Naive B cell (primary cell): ENCODE measurements at places on chromosomes 3 and 15.

DNA sequence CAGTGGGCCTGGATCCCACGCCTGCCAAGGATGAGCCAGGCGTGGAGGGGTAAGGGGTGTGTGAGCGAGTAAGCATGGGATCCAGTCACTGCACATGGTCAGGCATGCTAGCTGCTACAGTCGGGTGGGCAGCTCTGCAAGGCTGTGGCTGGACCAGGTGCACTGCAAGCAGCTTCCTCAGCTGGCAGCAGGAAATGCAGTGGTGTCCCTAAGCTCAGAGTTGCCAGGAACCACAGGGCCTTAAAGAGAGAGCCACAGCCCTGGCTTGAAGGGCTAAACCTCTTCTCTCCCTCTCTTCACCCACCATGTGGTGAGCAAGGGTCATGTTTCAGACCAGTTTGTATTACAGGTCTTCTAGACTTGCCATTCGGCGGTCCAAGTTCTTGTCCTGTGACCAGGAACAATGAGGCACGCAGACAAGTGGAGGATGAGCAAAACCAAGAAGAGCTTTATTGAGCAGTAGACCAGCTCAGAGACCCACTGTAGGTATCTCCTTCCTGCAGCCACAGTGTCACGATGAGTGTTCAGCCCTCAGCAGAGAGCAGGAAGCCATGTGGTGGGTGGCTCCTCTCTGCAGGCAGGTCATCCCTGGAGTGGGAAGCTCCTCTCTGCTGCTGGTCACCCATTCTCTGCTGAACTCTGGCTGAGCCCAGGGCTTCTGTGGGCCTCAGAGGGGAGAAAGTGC lies 511.9 kb downstream of the PYDC2 start:
- no peak for DNase-seq

GRCh38 chr15:53535886-53536285 lies 223.6 kb downstream of the WDR72 start:
- DNase-seq = no peak

DNA sequence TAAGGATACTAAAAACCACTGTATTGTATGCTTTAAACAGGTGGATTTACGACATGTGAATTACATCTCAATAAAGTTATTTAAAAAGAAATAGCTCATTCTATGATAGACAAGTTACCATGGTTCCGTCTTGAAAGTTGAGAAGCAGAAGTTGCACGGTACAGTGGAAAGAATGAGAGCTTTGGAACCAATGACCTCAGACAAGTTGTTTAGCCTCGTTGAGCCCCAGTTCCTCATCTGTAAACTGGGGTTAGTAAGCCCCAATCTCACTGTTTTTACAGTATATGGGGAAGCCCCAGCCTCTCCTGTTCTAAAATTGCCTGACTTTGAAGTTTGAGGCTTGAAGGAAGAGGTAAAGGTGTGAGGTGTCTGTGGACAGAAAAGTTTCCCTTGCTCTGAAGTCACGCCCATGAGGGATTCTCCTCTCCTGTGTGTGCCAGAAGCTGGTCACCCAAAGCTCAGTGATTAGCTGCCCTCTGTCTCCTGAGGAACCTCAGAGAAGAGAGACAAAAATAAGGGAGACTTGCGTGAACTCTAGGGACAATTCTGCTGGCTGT lies 10.0 kb downstream of the CRYGS start:
- peak; percentile 87 for DNase-seq

GRCh38 chr3:121545049-121545573 lies 677 bp downstream of the POLQ start:
- no peak for DNase-seq

DNA sequence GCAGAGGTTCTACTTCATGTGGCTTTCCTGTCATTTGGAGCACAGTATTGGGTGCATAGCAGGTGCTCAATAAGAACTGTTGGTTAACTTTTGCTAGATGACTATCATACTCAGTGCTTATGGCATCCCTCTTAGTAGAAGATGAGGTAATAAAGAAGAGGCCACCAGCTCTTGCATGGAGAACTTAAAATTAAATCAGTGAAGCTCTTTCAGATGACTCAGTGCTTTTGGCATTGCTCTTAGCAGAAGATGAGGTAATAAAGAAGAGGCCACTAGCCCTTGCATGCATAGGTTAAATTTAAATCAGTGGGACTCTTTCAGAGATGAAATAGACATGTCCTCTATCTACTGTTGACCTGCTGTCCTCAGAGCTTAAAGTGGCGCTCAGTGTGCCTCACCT lies 109.4 kb upstream of the FGF7 start:
- no peak for DNase-seq

- no peak for DNase-seq
Measured at GRCh38 chr3:58833491-58833890, 166.9 kb upstream of the FAM3D start.

DNA sequence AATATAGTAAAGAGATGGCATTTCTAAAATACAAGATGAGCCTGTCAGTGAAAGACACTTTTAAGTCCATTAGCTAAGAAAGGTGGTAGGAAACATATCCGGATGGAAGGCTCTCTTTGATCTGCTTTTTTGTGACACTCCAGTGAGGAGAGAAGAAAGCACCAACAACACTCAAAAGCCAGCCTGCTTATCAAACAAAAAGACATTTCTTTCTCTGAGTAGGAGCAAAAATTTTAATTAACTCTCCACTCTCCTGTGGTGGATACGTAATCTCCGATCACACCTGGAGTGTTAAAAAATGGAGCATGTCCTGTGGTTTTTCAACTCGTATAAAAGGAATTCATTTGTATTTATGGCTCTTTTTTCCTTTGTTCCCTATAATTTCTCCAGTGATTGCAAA lies 65.3 kb downstream of the OXNAD1 start:
- DNase-seq = no peak

DNA sequence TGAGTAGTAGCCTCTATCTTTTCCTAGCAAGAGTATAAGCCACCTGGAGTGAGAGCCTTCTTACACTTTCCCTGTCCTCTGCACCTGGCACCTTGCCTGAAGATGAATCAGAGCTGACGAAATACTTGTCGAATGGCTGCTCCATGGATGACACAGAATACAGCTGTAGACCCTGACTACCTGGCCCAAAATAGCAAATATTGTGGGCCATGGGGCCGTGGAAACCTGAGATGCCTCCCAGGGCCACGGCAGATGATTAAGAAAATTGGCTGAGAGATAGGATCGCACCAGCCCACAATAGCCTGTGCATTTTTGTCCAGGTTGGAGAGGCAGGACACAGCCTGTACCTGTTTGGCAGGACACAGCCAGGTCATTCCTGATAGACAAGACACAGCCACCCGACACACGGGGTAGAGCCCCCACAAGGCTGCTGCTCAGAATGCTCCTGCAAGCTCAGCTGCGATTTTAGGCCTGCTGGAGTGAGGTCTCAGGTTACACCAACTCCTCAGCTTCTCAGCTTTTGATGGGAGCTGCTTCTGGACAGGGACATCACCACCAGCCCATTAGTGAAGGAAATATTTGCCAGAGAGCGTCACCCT lies 22.9 kb upstream of the TPM1 start:
- no peak for DNase-seq

GRCh38 chr15:68062946-68063465 lies 8.9 kb downstream of the PIAS1 start:
- DNase-seq = no peak

GRCh38 chr15:63971427-63971805 lies 74.9 kb downstream of the DAPK2 start:
- no peak for DNase-seq

- DNase-seq = peak; percentile 76
Measured at GRCh38 chr15:69394556-69395282, 19.4 kb upstream of the KIF23 start.

- no peak for DNase-seq
Measured at GRCh38 chr15:31100738-31101137, 787 bp downstream of the TRPM1 start.

DNA sequence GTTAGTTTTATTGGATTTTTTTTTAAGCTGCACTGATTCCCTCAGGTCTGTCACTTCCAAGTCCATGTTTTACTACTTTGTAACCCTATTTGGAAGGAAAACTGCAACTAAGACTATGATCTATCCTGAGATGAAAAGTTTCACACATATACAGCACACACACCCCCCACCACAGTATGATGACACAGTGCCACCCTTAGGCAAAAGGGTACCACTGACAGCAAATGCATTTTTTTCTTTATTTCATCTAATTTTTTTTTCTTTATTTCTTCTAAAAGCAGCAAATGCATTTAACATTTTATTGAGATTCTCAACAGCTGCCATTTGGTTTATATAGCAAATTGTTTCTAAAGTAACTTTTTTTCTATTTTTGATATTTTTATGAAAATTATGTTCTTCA lies 21.2 kb downstream of the NGRN start:
- DNase-seq = peak; percentile 50

- DNase-seq = no peak
Measured at GRCh38 chr3:183532620-183533411, 22.7 kb downstream of the KLHL6 start.

DNA sequence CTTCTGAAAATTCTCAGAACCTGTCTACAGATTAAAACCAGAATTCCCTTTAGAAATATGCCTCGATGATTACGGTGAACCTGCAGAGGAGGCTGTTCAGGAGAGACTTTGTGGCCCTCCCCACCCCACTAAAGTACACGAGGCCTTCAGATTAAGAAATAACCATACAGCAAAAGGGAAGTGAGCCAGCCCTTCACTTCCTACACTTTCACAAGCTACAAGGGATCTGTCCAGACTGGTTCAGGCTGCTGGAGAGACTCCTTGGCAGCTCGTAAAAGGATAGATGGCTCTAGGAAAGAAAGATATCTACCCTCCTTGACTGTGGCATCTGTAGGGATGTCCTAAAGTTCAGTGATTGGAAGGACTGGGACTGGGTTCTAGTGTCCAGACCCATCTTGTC lies 102.6 kb downstream of the ALDH1A2 start:
- no peak for DNase-seq

DNA sequence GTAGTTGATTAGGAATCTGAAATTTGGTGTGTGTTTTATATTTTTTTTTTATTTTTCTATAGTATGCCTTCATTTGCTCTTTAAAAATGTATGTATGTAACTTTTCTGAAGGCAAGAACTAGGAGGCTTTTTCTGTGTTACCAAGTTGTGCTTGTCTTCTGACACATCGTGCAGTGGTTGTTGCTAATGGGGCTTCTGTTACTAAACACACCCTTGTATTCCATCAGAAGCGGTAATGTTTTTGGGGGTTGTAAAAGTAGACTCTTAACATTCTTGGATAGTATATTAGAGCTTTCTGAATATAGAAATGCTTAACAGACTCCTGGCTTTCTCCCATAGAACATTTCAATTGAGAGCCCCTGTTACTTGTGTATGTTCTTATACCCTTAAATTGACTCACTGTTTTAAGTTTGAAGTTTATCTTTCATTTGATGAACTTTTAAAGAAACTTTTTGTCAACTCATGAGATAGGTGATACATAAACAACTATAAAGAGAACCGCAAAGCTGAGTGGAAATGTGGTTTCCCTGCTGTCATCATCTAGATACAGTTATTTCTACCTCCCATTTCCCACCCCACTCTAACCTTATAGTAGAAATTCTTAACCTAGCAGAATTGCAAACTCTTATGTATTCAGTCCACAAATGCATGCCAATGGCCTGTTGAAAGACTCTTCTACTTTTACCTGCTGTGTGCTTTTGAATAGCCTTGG lies 2.5 kb downstream of the TIPARP start:
- DNase-seq = no peak

DNA sequence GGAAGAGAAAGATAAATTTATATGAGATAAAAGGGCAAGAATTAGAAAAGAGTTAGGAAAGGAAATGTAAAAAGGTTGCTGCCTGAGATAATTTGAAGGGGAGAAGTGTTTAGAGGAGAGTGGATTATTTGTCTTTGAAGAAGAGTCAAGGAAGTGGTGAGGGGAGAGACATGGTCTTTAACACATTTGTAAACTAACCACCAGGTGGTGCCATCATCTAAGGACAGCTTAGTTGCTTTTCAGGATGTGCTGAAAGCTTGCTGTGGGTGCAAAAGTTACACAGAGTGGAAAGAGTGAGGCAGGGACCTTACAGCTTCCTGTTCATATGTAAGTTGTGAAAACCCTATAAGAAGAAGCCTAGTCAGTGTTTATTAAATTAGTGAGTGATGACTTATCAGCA lies 114.1 kb upstream of the DNAJC19 start:
- no peak for DNase-seq

DNA sequence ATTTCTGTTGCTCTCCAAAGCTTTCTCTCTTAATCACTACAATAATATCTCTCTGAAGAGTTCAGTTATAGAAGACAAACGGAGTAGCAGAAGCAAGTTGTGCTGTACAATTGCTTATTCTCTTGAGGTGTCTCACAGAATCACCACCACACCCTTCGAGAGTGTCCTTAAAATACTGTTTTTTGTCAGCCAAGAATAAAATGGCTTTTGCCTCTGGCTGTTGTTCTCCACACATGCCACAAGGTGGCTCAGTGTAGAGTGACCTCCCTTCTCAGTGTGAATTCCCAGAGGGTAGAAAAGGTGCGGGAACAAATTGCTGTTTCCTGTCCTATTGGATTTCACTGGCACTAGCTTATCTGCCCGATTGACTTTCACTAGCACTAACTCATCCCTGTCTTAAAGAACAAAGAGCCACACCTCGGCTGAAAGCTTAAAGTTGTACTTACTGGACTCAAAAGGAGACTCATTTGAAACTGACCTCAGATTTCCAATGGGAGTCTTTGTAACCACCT lies 134.2 kb upstream of the SATB1 start:
- peak; percentile 37 for DNase-seq

DNA sequence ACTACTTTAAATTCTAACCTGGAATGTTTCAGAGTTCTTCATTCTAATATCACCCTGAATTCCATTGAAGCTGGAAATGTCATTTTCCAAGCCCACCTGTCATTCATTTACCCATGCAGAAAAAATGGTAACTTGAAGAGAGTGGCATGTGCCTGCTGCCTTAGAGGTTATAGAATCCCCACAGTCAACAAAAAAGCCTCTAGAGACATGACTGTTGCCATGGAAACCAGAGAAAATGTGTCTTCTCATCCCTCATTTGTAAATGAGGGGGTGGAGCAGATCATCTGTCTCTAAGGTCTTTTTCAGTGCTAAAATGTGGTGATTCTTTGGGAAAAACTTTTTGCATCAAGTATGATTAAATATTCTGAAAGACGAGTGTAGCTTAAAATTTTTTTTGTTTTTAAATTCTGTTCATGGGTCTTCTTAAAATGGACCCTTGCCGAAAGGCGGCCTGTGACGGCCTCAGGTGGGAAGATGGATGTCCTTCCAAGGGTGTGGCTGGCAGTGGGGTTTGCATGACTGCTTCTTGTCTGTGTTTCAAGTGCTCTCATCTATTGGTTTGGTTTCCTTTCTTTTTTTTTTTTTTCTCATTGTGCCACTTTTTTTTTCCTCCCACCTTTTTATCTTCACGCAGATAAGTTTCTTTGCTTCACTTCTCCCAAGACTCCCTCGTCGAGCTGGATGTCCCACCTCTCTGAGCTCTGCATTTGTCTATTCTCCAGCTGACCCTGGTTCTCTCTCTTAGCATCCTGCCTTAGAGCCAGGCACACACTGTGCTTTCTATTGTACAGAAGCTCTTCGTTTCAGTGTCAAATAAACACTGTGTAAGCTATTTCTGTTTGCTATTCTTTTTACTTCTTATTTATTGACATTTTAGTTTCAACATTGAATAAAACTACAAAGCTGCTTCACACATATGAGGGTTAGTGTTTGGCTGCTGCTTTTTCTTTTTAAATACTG lies 23.0 kb downstream of the TPM1 start:
- DNase-seq = no peak
